ENCODE measurements at places on chromosomes 1 and 21. TPM values are rescaled to one million over a fixed set of nuclear protein-coding genes. Genes with fewer than 3 reads are reported as not detected.

DNA sequence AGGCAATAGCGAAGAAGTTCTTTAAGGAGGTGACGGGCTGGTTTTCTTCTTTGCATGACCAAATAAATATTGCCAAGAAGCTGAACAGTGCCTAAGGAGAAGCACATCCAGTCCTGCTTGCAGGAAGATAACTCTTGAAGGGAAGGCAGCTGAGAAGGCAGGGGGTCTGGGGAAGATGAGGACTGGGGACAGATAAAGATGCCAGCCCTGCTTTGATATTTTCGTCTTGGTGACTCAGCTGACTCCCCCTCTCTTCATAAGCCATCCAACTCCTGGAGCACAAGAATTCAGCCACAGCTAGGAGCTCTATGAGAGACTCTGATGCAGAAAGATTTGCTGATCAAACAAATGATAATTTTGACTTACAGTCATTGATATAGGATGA, 3.4 kb downstream of the CFAP45 start:
- no peak for DNase-seq

DNA sequence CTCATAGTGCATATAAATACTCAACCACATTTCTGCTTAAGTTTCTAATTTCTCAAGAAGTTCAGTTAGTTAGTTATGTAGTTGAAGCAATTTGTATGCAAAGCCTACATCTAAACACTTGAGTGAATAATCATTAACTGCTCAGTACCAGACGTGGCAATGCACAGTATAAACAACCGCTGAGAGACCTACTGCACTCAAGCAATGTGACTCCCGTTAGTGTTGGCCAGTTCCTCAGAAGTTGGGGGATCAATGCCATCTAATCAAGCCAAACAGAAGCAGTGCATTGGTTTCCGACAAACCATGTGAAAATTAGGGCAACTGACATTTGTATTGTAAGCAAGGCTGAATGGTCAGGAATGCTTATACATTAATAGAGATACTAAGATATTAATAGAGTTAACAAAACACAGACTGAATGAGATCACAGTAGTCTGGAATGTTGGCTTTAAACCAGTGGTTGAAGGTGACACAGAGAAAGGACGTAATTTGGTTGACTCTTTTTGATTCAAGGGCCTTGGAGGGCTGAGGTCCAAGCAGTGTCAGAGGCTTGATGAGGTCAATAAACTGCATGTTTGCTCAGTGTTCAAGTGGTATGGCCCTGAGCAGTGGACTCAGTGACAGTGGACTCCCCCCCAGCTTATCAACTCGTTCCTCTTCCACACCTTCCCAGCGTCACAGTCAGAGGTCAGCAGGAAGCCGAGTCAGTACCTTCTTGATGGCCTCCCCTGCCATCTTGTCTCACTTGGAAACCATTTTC, 255.5 kb downstream of the CTH start:
- DNase-seq: no peak

- DNase-seq: no peak
These were observed 137.5 kb downstream of the NPHP4 start for GRCh38 chr1:5854754-5855153.

- no peak for DNase-seq
These were observed 23.3 kb downstream of the TOMM20 start for GRCh38 chr1:235105051-235106043.

- no peak for DNase-seq
These were observed 115.2 kb downstream of the LRRC40 start for GRCh38 chr1:70090141-70090540.

- DNase-seq: peak; percentile 78
These were observed 11.6 kb downstream of the LMNA start for GRCh38 chr1:156126043-156126629.

- no peak for DNase-seq
These were observed 64.5 kb downstream of the CD58 start for GRCh38 chr1:116506132-116507004.

DNA sequence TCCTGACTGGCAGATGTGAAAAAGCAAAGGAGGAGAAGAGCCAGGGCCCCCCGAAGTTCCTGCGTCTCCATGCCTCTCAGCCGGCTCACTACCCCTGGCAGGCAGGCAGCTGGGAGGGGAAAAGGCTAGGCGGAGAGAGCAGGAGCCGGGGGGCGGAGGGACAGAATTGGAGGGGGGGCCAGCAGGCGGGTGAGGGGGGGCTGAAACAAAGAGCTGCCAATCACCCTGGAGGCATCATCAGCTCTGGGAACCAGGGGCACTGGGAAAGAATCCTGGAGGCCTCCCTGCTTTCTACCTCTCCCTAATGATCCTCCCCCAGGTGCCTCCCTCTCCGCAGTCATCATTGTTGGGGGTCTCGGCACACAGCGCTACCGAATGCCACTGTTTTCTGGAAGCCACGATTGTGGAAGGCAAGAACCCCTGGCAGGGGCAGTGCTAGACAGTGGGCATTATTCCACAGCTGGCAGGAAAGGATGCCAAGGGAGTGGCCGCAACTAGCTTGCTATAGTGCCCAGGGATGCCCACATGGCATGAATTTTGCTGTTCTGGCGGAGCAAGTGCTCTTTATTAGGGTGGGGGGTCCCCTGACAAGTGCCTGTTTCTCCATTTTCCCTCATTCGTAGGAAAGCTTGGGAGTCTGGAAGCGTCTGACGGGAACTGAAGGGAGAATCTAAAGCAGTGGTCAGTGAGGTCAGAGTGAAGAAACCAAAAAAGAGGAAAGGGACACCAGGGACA, at the start of gene THBS3:
THBS3 (minus strand) TSS at position 92 of the 735 bp plus-strand sequence; CDS start at position 71, 21 bp downstream.
- DNase-seq: no peak

- DNase-seq: no peak
These were observed 390.4 kb downstream of the OMA1 start for GRCh38 chr1:58156124-58156468.

The AZIN2 gene
- 1.6 TPM for total RNA-seq

The RUNX3 gene
- total RNA-seq: not detected

All from NCI-H460 (cell line).